ENCODE measurements at places on chromosomes 13 and 19.
A peak's percentile ranks its signal among the peaks of the same experiment; 100 is the strongest.

GRCh38 chr13:49954674-49955455 lies 18.7 kb upstream of the SPRYD7 start:
- no peak for DNase-seq

- no peak for DNase-seq
These were observed 23.0 kb downstream of the GTF2F2 start for GRCh38 chr13:45143346-45143751.

DNA sequence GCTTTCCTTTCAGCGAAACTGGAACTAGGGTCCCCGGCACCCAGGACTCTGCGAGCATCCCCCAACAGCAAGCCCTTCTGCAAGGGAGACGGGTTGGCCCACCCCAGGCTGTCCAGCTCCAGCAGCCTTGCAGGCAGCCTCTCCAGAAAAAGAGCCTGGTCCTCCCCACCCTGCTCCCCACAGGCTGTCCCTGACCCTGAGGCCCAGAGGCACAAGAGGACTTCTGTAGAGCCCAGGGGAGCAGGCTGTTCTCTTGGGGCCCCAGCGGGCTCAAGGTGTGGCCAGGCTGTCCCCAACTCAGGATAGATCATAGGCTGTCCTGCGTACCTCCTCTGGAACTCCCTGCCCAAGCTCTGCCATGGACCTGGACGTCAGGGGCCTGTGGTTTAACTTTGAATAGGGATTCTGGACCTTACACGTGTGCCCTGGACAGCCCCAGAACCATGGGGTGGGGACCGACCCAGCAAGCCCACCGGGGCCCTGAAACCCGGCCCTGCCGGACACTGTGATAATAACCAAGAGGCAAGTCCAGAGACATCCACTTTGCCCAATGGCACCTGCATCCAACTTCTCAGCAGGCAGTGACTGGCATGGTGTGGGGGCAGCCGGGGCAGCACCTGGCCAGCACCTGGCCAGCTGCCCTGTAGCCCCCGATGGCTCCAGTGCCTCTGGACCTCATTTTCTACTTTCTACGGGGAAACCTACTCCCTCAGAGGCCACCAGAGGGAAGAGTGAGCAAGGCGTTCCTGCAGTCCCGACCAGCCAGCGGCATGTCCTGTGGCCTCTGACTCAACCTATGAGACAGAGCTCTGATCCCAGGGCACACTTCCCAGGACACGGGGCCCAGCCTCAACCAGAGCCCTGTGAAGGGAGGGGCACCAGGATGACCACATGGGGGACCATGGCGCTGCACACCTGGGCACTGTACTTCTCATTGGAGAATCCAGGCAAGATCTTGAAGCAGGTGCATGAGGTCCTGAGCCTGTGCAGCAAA lies 50.9 kb upstream of the TPM4 start:
- DNase-seq = no peak

- DNase-seq = peak; percentile 76
These were observed 5.7 kb upstream of the MRPS31 start for GRCh38 chr13:40776681-40777165.
